ENCODE measurements at places on chromosomes 6 and 20. TPM values are rescaled to one million over a fixed set of nuclear protein-coding genes. Genes with fewer than 3 reads are reported as not detected.

DNA sequence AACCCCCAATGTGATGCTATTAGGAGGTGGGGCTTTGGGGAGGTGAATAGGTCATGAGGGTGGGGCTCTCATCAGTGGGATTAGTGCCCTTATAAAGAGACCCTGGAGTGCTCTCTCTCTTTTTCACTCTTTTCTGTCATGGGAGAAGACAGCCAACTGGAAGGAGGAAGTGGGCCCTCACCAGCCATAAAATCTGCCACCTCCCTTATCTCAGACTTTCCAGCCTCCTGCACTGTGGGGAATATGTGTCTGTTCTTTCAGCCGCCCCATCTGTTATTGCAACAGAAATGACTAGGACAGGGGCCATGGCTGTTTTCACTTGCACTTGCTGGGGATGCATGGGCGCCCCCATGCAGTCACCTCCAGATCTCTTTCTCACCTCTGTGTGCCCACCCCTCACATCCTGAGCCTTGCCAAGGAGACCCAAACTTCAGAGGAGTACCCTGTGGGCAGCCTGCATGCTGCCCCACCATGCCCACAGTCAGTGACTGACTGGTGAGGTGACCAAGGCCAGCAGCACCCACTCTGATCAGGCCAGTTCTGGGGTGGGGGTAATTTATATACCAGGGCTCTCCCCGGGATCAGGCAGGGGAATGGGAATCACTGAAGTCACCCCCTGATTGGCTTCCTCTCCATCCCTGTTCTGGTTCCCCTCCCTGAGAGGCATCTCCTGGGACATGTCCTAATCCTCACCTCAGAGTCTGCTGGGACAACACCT is 118.4 kb downstream of the ANKRD60 start:
- H3K4me3 ChIP-seq: no peak overlapping the region
- peaks cover 9% of the 10 kb centered on the region for H3K4me1 ChIP-seq
- H3K27ac ChIP-seq: no peak overlapping the region
- no peak for DNase-seq

DNA sequence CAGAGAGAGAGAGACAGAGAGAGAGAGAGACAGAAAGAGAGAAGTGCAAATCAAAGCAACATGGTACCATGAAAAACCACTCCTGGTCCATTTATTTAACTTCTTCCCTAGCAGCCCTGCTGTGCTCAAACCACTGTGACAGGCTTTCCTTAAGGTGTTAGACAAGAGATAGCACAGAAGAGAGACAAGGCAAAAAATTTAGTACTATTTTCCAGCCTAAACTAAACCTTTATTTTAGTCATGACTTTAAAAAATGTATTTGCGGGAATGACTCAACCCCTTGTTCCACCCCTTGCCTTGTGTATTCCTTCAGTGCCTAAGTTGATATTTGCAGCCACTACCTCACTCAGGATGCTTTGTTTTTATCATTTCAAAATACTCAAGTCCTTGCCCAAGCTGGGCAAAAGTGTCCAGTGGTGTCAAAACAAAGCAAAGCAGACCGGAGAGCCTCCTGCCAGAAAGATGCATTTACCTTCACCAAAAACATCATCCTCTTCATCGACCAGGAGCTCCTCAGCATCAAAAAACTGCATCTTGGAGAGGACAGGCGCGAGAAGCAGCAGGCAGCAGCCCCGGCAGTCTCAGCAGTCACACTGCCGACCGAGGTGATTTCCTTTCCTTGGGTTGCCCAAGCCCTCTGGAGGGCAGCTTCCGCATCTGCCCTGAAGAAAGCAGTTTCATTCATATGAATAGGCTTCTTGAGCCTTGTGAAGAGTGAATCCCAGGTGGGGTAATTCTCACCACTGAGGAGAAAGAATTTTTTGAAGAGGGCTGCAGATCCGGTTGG is at the start of gene RIPOR2:
RIPOR2 (minus strand) TSS at position 595 of the 787 bp plus-strand sequence; CDS start at position 533, 62 bp downstream.
- H3K4me1 ChIP-seq: peaks cover 30% of the 10 kb centered on the region
- H3K4me3 ChIP-seq: no peak within 1 kb of the TSS
- H3K36me3 ChIP-seq: no peaks in the 10 kb centered on the region
- DNase-seq: peak; percentile 67

- H3K27me3 ChIP-seq: no peaks in the 10 kb centered on the region
- H3K4me1 ChIP-seq: peaks cover 15% of the 10 kb centered on the region
- H3K27ac ChIP-seq: no peak overlapping the region
These were observed 615.1 kb upstream of the NRSN1 start for GRCh38 chr6:23510778-23511510.

ATXN1 gene
- total RNA-seq: 3.6 TPM

SLC24A3 gene
- total RNA-seq: 0.31 TPM

Measured in neural progenitor cell (in vitro differentiated cells).